ENCODE measurements at places on chromosomes 5 and 9.

DNA sequence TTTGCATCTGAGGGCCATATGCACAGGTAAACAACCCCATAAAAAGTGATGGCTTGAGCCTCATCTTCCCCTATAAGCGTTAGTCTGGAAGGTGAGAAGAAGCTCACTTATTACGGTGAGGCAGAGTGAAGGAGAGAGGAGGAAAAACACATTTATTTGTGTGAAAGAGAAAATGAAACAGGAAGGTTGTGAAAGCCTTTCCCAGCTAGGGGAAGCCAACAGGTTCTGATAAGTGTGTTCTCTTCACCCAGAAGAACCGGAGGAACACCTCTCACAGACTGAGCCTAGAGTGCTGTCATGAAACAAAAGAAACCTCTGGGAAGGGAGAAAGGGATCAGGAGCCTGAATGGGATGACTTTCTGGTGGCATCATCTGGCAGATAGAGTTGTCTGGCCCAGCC lies 192.5 kb downstream of the PTTG1 start:
- DNase-seq, result no peak

DNA sequence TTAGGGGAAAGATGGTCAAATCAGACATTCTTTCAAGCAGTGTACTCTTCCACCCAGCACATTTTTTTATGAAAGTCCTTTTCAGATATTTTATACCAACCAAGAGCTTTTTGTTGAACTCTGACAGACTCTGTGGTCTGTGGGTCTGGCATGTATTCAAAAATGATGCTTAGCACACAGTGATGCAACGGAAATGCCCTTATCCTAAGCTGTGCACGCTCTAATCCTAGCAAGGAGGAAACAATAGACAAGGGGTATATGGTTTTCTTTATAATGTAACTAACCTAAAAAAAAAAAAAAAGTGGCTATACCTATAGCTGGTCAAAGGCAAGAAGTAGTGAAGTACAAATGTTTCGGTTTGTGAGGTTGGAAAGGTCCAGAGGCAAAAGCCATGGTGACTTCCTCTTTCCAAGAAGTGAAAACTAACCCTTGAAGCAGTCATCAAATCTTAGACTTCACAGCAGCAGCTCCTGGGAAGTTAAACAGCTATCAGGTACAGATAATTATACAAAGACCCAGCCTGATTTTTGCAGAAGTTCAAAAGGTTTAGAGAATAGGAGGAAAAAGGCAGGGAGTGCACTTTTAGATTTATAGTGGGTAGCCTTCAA lies 82.5 kb downstream of the SEMA6A start:
- DNase-seq, result peak; percentile 95

GRCh38 chr5:11594021-11594420 lies 310.2 kb downstream of the CTNND2 start:
- DNase-seq, result no peak

GRCh38 chr9:74742792-74743730 lies 144.7 kb downstream of the TRPM6 start:
- DNase-seq, result peak; percentile 44

GRCh38 chr5:74895906-74896305 lies 29.7 kb upstream of the FAM169A start:
- DNase-seq, result peak; percentile 42

GRCh38 chr9:114431003-114431402 lies 43.2 kb upstream of the AKNA start:
- no peak for DNase-seq

- DNase-seq, result peak; percentile 72
These were observed 181.6 kb upstream of the NUDT12 start for GRCh38 chr5:103744159-103744558.

DNA sequence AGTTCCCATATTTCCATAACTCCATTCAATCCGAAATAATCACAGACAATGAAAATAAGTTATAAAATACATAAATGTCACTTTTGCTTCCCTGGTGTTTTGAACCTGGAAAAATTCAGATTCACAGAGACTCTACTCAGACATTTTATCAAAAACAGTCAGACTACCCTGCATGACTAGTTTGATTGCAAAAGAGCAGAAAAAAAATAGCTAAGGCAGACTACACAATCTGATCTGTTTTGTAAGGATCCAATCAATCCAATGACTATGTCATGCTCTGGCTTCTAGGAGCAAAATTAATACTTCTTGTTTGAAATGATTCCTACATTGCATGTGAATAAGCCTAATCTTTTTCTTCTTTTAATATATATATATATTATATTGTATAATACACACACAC lies 1262.6 kb downstream of the EFNA5 start:
- peak; percentile 15 for DNase-seq

DNA sequence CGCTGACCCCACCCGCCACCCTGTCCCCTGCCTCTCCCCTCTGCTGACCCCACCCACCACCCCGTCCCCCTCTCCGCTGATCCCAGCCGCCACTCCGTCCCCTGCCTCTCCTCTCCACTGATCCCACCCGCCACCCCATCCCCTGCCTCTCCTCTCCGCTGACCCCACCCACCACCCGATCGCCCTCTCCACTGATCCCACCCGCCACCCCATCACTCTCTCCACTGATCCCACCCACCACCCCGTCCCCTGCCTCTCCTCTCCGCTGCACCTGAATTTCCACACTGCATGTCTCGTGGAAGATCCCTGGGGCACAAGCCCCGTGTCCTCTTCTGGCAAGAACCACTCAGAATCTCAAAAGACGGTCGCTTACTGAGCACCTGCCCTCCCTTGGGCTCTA lies 53.4 kb upstream of the OLFM1 start:
- no peak for DNase-seq

DNA sequence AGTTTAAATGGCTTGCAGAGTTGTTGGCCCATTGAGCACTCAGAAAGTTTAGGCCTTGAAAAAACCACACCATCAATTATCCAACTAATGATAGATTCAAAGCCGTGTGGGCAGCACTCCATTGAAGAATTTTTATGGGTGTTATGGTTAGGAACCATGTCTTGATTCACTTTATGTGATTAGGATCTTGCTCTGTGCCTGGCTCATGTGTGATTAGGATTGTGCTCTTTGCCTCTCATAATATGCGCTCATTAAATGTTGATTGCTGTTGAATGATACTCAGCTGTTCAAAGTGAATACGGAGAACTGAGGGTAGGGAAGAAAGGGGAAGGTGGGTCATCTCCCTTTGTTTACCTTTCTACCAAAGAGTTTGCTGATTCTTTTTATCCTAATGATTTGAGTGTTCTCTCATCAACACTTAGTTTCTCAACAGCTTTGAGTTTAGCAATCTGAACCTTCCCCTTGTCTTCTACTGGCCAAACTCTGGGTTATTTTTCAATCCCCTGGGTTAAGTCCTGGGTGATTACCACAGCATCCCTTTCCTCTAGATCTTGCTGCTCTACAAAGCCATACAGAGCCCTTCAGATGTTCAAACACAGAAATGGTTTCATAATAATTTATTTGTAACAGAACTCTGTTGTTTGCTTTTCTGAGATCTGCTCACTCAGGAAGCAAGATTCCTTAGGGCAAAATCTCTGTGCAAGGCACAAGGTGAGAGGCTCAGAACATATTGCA lies 668.8 kb upstream of the RGMB start:
- peak; percentile 59 for DNase-seq

DNA sequence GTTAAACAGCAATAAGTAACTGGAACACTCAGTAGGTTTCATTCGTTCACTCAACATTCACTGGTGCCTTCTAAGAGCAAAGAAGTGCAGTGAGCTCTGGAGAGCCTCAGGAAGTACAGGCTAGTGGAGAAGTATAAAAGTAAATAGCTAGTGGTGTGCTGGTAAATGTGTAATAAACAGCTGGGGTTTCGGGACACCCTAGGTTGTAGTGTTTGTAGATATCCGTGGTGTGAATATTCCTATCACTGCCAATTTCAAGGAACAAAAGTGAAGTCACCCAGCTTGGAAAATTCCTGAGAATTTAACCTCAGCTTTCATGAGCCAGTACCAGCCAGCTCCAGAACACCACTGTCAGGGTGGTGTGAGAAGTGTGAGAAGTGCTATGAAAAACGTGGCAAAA lies 75.9 kb downstream of the GABBR2 start:
- DNase-seq, result no peak

- no peak for DNase-seq
These were observed 67.2 kb downstream of the PRLR start for GRCh38 chr5:35162848-35163709.

DNA sequence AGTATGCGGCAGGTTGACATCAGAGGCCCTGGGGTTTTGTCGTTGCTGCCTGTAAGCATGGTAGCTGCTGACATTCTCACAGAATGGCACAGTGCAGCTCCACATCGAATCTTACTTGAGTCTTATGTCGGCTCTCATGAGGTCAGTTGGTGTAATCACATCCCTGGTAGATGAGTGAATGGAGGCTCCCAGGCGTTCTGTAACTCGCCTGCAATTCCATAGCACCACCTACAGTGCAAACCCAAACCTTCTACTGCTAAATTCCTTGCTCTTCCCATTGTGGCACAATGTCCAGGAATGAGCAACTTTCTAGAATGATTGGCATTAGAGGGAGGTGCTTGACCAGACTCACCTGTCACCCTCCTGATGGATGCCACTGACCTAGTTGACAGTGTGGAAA lies 578.4 kb downstream of the CCDC171 start:
- DNase-seq, result peak; percentile 85

- peak; percentile 56 for DNase-seq
These were observed 7.2 kb downstream of the RC3H2 start for GRCh38 chr9:122897969-122898368.

- no peak for DNase-seq
These were observed 438 bp downstream of the TRIP13 start for GRCh38 chr5:893137-893506.

DNA sequence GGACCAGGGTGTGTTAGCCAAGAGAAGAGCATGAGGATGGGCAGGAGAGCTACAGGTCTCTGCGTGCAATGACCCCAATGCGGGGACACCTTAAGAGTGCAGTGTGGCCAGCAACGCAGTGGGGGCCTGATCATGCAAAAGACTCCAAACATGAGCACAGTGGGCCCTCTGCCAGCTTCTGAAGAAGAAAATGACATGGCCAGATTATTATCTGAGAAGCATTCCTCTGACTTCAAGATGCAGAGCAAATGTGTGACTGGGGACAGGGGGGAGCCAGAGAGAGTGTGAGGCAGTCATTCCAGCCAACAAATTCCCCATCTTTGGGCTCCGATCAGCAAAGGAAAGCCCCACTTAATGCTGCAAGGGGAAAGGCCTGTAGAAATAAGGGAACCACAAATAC lies 229.4 kb downstream of the CDK5RAP2 start:
- no peak for DNase-seq

- DNase-seq, result no peak
These were observed 1.1 kb downstream of the CPLX2 start for GRCh38 chr5:175872287-175873087.

DNA sequence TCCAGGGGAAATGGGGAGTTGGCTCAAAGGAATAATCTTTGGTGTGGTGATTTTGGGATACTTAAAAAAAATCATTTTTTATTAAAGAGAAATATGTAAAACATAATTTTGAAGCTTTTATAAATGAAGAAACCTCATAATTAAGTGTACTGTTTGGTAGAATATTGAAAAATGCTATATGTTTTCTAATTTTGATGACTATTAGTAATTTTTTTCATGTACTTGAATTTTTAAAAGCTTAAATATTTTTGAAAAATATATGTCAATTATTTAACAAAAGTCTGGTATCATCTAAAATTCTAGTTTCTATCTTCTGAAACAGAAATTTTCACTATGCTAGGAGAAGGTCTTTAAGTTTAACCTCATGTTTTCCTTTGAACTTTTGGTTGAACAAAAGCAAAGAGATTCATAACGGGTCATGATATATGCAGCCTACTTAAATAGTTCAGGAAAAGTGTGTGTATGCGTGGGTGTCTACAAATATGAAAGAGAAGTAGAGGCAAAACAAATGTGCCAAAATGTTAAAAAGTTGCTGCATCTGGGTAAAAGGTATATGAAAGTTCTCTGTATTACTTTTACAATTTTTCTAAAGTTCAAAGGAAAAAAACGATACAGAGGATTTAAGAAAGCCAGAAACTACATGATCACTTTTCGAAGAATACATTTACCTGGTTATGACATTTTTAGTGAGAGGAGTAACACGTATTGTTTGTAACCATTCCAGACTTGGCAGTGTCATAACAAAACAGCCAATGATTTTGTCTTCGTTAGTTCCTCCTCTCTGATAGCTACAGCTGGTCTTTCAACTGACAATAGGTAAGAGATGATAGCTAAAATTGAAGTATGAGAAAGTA lies 117.3 kb upstream of the TNFAIP8 start:
- DNase-seq, result no peak

DNA sequence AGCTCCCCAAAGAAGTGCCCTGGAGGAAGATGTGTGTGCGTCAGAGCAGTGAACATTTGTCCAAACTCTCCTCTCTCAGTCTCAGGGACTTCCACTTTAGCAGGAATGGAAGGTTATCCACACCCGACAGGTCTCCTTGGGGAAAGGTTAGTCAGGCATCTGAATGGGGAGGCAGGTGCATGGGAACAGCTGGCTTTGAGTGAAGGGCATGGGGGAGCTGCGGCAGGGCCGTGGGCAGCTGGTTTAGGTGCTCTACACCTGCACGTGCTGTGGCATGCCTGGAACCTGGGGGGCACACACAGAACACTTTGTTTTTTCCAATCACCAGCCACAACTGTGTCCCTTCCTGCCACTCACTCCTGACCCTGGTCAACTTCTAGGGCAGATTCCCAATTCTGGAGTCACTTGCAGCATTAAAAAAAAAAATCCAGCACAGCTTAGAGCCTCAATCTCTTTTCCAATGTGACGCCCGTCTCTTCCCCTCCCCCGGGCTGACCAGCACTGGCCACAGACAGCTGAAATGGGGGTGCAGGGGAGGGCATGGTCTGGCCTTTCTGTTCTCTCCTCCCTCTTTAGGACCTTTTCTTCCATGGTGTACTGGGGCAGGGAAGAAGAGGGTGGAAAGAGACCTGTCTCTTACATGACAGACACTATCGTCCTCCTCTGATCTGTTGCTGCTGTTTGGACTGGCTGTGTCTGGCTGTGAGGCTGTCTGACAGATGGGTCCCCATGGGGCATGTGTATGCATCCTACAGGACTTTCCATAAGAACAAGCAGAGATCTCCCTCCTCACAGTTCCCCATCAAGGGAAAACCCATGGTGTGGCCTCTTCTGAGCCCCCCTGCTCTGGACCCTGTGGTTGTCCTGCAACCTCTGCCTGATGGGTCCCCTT lies 9.5 kb upstream of the IL3 start:
- DNase-seq, result no peak

DNA sequence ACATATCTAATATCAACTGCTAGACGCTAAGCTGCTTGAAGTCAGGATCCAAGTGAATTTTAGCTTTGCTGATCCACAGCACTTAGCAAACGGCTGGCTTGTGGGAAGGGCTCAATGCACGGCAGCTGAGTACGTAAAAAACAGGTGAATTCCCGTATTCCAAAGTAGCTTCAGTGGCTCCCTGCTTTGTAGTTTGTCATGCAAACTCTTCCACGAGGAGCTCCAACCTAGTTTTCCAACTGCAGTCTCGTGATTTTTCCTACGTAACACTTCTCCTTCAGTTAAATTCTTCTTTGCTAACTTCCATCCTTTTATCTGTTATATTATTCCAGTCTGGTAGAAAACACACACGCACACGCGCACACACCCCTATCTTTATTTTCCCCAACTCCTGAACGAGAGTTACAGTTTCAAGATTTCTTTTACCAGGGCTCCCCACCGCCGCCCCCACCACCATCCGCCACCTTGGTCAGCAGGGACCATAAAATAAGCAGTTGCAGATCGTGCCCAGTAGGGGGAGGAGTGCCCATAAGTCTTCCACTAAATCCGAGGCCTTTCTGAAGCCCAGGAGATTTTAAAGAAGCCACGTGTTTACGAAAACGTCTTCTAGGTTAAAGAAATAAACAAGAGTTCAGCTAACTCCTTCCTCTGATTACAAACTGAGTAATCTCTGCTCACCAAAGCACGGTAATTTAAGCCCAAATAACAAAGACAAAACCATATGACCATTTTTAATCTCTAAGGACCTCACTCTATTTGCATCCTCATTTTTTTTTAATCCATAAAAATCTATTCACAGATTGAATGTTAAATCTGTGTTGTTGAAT lies 34.8 kb upstream of the TRIO start:
- DNase-seq, result peak; percentile 92
